ENCODE measurements at places on chromosomes 6 and 20.

- no peaks in the 10 kb centered on the region for H3K36me3 ChIP-seq
- H3K27me3 ChIP-seq = peaks cover 22% of the 10 kb centered on the region
- H3K27ac ChIP-seq = no peak overlapping the region
- no peaks in the 10 kb centered on the region for H3K4me1 ChIP-seq
- no peak overlapping the region for H3K4me3 ChIP-seq
Observed at GRCh38 chr20:16946097-16946496, 197.9 kb downstream of the OTOR start.

GRCh38 chr6:167295495-167296292 is 4.6 kb downstream of the UNC93A start:
- peaks cover 86% of the 10 kb centered on the region for H3K27me3 ChIP-seq
- H3K4me1 ChIP-seq = no peaks in the 10 kb centered on the region
- no peak overlapping the region for H3K27ac ChIP-seq
- no peak for DNase-seq
- H3K4me3 ChIP-seq = no peak overlapping the region

DNA sequence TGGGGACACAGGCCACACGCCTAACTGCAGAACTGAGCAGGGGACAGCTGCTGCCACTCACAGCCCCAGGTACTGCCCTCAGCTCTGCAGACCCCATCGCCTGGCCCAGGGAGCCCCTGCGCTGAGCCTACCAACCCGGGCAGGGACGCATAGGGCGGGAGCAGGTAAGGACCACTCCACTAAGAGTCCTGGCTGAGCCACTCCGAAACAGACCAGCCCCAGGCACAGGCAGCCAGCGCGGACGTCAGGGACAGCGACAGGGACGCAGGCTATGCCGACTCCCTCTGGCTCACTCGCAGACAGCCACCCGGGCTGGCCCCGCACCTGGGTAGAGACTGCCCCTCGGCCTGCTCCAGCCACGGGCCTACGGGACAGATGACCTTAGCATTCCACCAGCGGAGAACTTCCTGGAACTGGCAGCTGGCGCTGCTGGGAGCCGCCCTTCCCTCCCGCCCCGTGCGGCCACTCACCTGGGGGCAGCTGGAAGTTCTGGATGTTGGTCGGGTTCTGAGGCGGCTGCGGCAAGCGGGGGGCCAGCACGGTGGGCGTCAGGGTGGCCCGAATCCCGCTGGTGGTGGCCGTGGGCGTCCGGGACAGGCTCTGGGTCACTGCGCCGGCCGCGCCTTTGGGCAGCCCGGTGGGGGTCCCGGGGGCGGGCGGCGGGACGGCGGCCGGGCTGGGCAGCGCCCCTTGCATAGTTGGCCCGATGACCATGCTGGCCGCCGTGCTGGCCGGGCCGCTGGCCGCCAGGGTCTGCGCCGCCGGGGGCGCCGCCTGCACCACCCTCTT is 1.5 kb downstream of the TAF4 start:
- H3K4me1 ChIP-seq = peaks cover 20% of the 10 kb centered on the region
- no peaks in the 10 kb centered on the region for H3K27me3 ChIP-seq
- H3K27ac ChIP-seq = no peak overlapping the region
- DNase-seq = no peak
- H3K36me3 ChIP-seq = peaks cover 24% of the 10 kb centered on the region
- peak overlapping the region; percentile 63 for H3K4me3 ChIP-seq

- H3K36me3 ChIP-seq = no peaks in the 10 kb centered on the region
- no peaks in the 10 kb centered on the region for H3K4me1 ChIP-seq
- no peak overlapping the region for H3K27ac ChIP-seq
- H3K4me3 ChIP-seq = no peak overlapping the region
- DNase-seq = no peak
- H3K27me3 ChIP-seq = no peaks in the 10 kb centered on the region
Observed at GRCh38 chr20:33474963-33475362, 14.9 kb upstream of the CBFA2T2 start.

DNA sequence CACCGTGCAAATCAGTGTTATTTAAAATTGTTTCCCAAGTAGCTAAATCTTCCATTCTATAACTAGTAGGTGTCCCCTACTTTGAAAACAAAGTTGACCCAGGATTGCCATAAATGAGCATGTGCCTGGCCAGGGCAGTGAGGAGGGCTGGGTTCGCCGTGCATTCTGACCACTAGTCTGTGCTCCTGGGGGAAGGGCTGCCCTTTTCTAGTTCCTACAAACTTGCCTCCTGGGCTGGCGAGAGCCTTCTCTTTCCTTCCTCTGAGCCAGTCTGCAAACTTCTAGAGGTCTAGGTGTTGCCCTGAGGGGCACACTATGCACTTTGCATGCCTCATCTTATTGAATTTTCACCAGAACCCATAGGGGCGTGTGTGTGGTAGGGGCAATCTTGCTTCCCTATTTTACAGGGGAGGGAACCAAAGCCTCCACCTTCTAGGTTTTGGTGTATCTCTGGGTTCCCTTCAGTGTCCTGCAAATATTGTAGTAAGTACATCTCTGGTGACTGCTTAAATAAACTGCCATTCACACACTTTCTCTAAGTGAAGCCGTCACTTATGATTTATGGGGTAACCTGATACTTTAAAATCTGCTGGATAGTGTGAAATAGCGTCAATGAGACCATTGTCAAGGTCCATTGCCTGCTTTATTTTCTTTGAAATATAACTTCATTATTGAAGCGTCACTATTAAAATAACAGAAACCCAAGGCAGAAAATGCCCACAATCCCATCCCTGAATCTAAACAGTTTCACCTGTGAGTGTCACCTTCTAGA is 42.2 kb downstream of the CDH26 start:
- no peak overlapping the region for H3K4me3 ChIP-seq
- no peaks in the 10 kb centered on the region for H3K27me3 ChIP-seq
- no peak for DNase-seq
- no peaks in the 10 kb centered on the region for H3K36me3 ChIP-seq
- no peak overlapping the region for H3K27ac ChIP-seq
- H3K4me1 ChIP-seq = no peaks in the 10 kb centered on the region

DNA sequence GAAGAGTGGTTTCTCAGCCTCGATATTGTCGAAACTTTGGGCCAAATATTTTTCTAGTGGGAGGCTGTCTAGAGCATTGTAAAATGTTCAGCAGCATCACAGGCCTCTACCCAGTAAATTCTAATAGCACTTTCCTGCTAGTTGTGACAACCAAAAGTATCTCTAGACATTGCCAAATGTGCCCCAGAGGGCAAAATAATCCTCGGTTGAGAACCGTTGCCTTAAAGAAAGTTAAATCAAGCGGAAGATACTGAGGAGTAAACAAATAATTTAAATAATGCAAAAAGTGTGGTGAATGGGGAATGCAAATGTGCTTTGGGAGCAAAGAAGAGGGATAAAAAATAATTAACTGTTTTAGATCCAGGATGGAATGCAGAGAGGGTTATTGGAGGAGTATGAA is 106.4 kb upstream of the ASCC3 start:
- H3K4me1 ChIP-seq = no peaks in the 10 kb centered on the region
- H3K27ac ChIP-seq = no peak overlapping the region

DNA sequence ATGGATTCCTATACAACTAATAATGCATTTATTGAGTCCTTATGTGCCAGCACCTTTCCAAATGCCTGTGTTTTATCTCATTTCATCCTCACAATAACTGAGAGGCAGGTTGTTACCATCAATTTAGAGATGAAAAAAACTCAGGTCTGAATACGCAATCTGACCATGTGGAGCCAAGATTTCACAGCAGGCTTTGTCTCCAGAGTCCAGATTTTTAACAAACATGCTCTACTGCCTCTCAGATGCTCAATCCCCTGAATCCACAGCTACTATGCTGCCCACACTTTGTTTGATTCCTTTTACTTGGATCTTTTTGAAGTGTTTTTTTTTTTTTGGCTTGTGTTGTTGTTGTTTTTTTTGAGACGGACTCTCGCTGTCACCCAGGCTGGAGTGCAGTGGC is 46.8 kb downstream of the B4GALT5 start:
- peaks cover 20% of the 10 kb centered on the region for H3K4me1 ChIP-seq
- no peak overlapping the region for H3K27ac ChIP-seq
- H3K27me3 ChIP-seq = no peaks in the 10 kb centered on the region
- H3K4me3 ChIP-seq = no peak overlapping the region
- no peak for DNase-seq
